ENCODE measurements at places on chromosomes 7 and 10. TPM values are rescaled to one million over a fixed set of nuclear protein-coding genes. Genes with fewer than 3 reads are reported as not detected.

The SLC39A12 gene
- polyA plus RNA-seq = not detected

DNA sequence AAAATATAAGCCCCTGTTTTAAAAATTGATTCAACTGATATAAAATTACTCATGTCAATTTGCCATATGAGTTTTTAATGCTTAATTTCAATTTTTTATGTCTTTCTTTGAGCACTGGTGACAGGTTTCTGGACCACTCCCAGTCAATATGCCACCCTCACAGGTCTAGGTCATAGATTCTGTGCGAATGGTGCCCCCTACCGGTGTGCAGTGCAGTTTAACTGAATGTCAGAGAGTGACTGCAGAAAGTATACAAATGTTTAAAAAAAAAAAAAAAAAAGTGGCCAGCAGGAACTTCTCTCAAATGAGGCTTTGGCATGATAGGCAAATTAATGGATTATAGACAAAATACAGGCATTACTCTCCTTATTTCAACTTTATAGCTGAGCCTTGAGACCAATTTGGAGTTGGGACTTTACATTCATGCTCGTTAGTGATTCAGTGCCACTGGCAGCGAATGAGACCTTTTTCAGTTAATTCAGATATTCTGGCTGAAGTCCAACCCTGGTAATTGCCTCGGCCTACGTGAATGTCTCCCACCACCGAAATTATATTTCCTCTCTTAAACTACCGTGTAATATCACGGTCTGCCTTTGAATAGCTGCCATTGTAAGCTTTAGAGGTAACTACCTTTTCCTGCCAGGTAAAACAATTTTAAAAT is 427.6 kb downstream of the PHTF2 start:
- H3K27me3 ChIP-seq = peaks cover 2% of the 10 kb centered on the region
- H3K4me1 ChIP-seq = no peaks in the 10 kb centered on the region

The HOXA13 gene
- polyA plus RNA-seq = not detected

DNA sequence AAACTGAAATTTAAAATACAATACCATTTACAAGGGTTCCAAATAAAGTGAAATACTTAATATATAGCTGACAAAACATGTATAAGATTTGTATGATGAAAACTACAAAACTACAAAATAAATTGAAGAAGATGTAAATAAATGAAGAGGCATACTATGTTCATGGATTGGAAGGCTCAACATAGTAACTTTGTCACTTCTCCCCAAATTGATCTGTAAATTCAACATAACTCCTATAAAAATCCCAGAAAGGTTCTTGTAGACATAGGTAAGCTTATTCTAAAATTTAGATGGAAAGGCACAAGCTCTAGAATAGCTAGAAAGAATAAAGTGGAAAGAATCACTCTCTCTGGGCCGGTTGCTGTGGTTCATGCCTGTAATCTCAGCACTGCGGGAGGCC is 24.2 kb upstream of the NFKB2 start:
- peaks cover 48% of the 10 kb centered on the region for H3K36me3 ChIP-seq
- DNase-seq = no peak
- H3K27me3 ChIP-seq = no peaks in the 10 kb centered on the region
- no peak overlapping the region for H3K27ac ChIP-seq
- no peak overlapping the region for H3K4me3 ChIP-seq

The ADO gene
- 1.0 TPM for polyA plus RNA-seq

The ALDH18A1 gene
- 50.8 TPM for polyA plus RNA-seq

DNA sequence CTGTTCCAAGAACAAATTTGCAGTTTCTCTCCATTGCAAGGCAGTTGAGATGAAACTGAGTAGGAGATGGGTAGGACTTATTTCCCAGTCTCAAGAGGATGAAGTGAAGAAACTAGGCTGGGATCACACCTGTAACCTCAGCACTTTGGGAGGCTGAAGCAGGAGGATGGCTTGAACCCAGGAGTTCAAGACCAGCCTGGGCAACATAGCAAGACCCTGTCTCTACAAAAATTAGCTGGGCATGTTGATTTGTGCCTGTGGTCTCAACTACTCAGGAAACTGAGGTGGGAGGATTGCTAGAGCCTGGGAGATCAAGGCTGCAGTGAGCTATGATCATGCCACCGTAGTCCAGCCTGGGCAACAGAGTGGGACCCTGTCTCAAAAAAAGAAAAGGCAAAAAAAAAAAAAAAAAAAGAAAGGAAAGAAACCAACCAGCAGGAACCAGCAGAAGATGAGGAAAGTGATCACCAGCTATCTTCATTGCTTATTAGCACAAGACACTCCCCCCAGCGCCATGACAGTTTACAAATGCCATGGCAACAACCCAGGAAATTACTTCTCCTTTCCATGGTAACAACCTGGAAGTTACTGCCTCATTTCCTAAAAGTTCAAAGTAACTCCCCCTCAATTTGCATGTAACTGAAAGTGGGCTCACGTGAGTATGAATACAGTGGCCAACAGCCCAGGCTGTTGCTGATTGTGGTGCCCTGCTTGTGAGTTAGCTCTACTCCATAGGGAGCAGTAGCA is 18.3 kb upstream of the ST8SIA6 start:
- H3K4me1 ChIP-seq = peaks cover 3% of the 10 kb centered on the region
- no peak overlapping the region for H3K27ac ChIP-seq
- H3K27me3 ChIP-seq = peaks cover 3% of the 10 kb centered on the region
- H3K4me3 ChIP-seq = no peak overlapping the region
- H3K36me3 ChIP-seq = peaks cover 4% of the 10 kb centered on the region
- no peak for DNase-seq

- H3K27ac ChIP-seq = peak overlapping the region; percentile 18
- H3K36me3 ChIP-seq = no peaks in the 10 kb centered on the region
- no peaks in the 10 kb centered on the region for H3K27me3 ChIP-seq
- no peak overlapping the region for H3K4me3 ChIP-seq
- no peak for DNase-seq
Measured at GRCh38 chr7:20224025-20224424, 6.8 kb upstream of the MACC1 start.

The CFAP70 gene
- not detected for polyA plus RNA-seq

DNA sequence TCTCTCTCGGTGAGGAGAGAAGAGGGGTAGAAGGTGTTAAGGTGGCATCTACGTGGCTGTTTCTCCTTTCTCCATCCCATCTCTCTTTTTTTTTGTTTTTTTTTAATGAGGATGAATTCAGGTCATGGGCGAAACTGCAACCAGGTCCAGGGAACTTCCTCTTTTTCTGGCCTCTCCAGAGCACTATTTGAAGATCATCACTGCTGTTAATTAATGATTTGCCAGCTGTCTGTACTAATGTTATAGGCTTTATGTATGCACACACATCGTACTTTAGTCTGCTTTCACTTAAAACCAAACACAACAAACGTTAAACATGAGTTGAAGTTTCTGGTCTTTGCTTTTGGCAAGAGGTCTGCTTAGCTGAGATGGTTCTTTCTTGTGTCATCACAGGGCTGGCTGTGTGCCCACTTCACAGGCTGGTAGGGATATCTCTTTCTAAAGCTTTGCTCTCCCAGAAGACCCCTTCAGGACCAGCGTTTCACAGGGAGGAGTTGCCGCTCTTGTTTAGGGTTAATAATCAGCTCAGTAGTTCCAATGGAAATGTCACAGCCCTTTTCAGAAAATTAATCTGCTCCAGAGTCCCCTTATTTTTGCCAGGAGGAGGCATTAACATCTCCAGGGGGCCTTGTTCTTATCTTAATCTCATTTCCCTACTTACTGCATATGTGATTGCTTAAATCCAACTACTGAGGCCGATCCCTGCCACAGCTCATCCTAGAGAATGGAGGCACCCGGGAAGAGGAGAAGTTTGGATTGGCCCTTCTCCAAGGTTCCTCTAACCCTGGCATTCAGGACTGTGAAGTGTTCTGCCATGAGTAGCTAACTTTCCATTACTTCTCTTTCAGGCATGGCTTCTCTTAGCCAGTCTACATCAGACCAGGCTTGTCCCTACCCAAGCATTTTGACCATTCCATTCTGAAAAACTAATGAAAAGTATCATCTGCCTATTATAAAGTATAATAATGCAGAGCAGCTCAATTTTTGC is 273.9 kb upstream of the NFE2L3 start:
- H3K27me3 ChIP-seq = peaks cover 10% of the 10 kb centered on the region
- no peak overlapping the region for H3K4me3 ChIP-seq
- H3K36me3 ChIP-seq = no peaks in the 10 kb centered on the region
- H3K27ac ChIP-seq = no peak overlapping the region

DNA sequence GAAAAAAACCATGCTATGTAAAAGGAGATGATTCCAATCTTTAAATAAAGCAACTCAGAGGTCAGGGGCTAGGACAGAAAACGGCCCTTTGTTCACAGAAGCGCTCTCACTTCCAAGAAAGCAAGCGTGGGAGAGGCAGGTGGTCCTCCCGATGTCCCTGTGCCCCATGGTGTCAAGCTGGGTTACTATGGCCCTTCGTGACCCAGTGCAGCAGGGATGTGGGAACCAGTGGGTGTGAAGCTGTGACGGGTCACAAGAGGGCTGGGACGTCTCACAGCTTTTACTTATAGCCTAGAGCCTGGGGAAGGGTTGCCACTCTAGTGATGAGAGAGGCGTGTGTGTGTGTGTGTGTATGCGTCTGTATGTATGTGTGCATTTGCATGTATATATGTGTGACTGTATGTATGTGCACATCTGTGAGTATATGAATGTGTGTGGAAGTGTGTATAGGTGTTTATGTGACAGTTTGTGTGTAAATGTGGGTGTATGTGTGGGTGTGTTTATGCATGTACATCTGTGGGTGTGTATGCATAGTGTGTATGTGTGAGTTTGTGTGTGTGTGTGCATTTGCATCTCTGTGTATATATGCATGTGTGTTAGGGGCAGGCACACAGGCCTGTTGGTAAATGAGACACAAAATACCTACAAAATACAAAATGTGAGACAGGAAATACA is 25.2 kb downstream of the HTRA1 start:
- no peak overlapping the region for H3K27ac ChIP-seq
- no peaks in the 10 kb centered on the region for H3K36me3 ChIP-seq
- no peaks in the 10 kb centered on the region for H3K4me1 ChIP-seq
- peaks cover 3% of the 10 kb centered on the region for H3K27me3 ChIP-seq

The HKDC1 gene
- not detected for polyA plus RNA-seq

DNA sequence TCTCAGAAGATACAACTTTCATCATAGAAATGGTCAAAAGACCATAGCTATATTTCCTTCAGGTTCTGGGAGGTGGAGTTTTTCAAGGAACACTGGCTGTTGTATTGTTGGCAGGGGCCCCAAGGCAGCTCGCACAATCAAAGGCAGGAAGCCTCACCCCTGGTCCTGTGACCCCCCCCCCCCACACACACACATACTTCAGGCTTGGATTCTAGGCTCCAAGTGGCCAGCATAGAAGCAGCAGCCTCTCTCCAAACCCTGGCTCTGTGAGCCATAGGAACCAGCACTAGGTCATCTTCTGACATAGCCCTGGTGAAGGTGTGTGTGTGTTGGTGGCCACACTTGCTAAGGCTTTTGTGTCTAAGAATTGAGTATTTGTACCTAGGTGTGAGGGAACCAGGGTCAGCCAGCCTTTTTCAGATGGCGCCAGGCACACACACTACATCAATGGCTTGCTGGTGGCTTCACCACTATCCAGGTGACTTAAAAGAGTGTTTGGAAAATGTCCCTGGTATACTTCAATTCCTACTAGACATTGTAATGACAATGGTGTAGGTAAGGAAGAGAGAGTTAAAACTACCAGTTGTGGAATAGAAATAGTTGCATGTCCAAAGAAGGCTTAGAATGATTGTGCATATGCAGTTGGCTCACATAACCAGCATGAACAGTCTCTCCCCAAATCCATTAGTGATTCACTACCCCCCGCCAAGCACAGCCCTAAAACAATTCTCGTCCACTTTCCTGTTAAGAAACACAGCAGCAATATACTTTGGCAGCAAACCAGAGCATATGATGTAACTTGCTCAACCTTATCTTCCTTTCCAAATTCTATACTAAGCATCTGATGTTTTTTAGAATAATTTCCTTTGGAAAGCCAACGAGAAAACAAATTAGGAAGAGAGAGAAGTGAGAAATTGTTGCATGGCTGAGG is 91.3 kb downstream of the AVL9 start:
- DNase-seq = no peak
- H3K27me3 ChIP-seq = peaks cover 2% of the 10 kb centered on the region
- H3K27ac ChIP-seq = peak overlapping the region; percentile 3

GRCh38 chr7:80581486-80582260 is 56.8 kb upstream of the CD36 start:
- peaks cover 4% of the 10 kb centered on the region for H3K27me3 ChIP-seq
- H3K4me1 ChIP-seq = no peaks in the 10 kb centered on the region
- no peak overlapping the region for H3K27ac ChIP-seq
- H3K36me3 ChIP-seq = no peaks in the 10 kb centered on the region
- H3K4me3 ChIP-seq = no peak overlapping the region
- DNase-seq = no peak

GRCh38 chr10:108901781-108902618 is 1021.3 kb downstream of the XPNPEP1 start:
- no peaks in the 10 kb centered on the region for H3K36me3 ChIP-seq
- no peak overlapping the region for H3K4me3 ChIP-seq
- DNase-seq = no peak
- H3K4me1 ChIP-seq = no peaks in the 10 kb centered on the region

The LIMK1 gene
- 8.2 TPM for polyA plus RNA-seq

- H3K36me3 ChIP-seq = no peaks in the 10 kb centered on the region
- no peak overlapping the region for H3K27ac ChIP-seq
- DNase-seq = no peak
Measured at GRCh38 chr10:101767966-101768790, 7.7 kb downstream of the FGF8 start.

- no peak for DNase-seq
- no peaks in the 10 kb centered on the region for H3K36me3 ChIP-seq
- no peaks in the 10 kb centered on the region for H3K4me1 ChIP-seq
Measured at GRCh38 chr10:67518756-67519155, 177.2 kb downstream of the CTNNA3 start.

The PIK3CG gene
- polyA plus RNA-seq = 65.0 TPM

The OR2F1 gene
- polyA plus RNA-seq = not detected

The FAM25A gene
- polyA plus RNA-seq = not detected

- H3K27me3 ChIP-seq = peaks cover 4% of the 10 kb centered on the region
- DNase-seq = no peak
- peaks cover 22% of the 10 kb centered on the region for H3K4me1 ChIP-seq
- peaks cover 26% of the 10 kb centered on the region for H3K36me3 ChIP-seq
Measured at GRCh38 chr7:2938514-2939192, 94.5 kb upstream of the GNA12 start.

- H3K27me3 ChIP-seq = no peaks in the 10 kb centered on the region
- H3K4me1 ChIP-seq = no peaks in the 10 kb centered on the region
- no peak for DNase-seq
- no peak overlapping the region for H3K4me3 ChIP-seq
- H3K27ac ChIP-seq = no peak overlapping the region
Measured at GRCh38 chr10:16699435-16700057, 117.7 kb downstream of the RSU1 start.

- no peak overlapping the region for H3K4me3 ChIP-seq
- peaks cover 39% of the 10 kb centered on the region for H3K36me3 ChIP-seq
- peaks cover 15% of the 10 kb centered on the region for H3K4me1 ChIP-seq
- H3K27ac ChIP-seq = no peak overlapping the region
Measured at GRCh38 chr7:44058759-44059218, 6.6 kb downstream of the PGAM2 start.

All from immature natural killer cell (primary cell).